Stomach (tissue), 19 donors: ENCODE measurements at places on chromosomes 5 and 9.

- H3K36me3 ChIP-seq, result no peaks in the 10 kb centered on the region
- DNase-seq, result no peak
- no peaks in the 10 kb centered on the region for H3K4me1 ChIP-seq
- peaks cover 94% of the 10 kb centered on the region for H3K27me3 ChIP-seq
- no peak overlapping the region for H3K4me3 ChIP-seq
These were observed 119.9 kb downstream of the TMEM174 start for GRCh38 chr5:73292816-73293459.

DNA sequence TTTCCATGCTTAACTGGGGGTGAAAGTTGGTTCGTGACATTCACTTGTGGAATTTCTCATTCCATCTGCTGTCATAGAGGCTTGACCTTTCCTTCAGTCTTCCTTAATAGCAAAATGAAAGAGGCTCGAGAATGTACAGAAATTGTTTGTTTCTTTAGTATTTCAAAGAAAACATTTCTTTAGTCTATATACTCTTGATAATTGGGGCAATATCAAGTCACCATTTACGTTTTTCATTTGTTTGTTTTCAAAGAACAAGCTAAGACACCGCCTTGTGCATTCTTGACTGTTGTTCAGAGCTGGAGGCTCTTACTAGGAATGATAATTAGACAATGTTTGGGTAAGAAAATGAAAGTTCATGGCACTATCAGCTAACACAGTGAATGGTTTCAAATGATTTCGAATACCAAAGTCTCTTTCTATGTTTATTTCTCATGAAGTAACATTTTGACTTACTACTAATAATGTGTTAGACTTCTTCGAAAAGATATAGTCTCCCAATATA lies 835.4 kb downstream of the SEMA5A start:
- H3K27me3 ChIP-seq, result no peaks in the 10 kb centered on the region
- no peaks in the 10 kb centered on the region for H3K36me3 ChIP-seq
- no peak overlapping the region for H3K4me3 ChIP-seq
- H3K4me1 ChIP-seq, result no peaks in the 10 kb centered on the region
- no peak for DNase-seq
- H3K27ac ChIP-seq, result no peak overlapping the region

- no peaks in the 10 kb centered on the region for H3K4me1 ChIP-seq
- H3K4me3 ChIP-seq, result no peak overlapping the region
- peaks cover 11% of the 10 kb centered on the region for H3K27me3 ChIP-seq
- no peak for DNase-seq
- no peaks in the 10 kb centered on the region for H3K36me3 ChIP-seq
These were observed 63.5 kb upstream of the IRX4 start for GRCh38 chr5:1946122-1946677.

- peak overlapping the region; percentile 71 for H3K4me3 ChIP-seq
- no peaks in the 10 kb centered on the region for H3K27me3 ChIP-seq
- no peak for DNase-seq
- peaks cover 65% of the 10 kb centered on the region for H3K4me1 ChIP-seq
These were observed 2.8 kb downstream of the PURA start for GRCh38 chr5:140116716-140117115.

- no peak overlapping the region for H3K4me3 ChIP-seq
- no peaks in the 10 kb centered on the region for H3K27me3 ChIP-seq
- no peaks in the 10 kb centered on the region for H3K4me1 ChIP-seq
- H3K27ac ChIP-seq, result no peak overlapping the region
These were observed 178.9 kb upstream of the TUSC1 start for GRCh38 chr9:25857147-25857546.

- H3K4me3 ChIP-seq, result no peak overlapping the region
- H3K4me1 ChIP-seq, result no peaks in the 10 kb centered on the region
- no peaks in the 10 kb centered on the region for H3K27me3 ChIP-seq
- no peak for DNase-seq
- H3K36me3 ChIP-seq, result peaks cover 5% of the 10 kb centered on the region
These were observed 97.6 kb downstream of the ARSB start for GRCh38 chr5:78887384-78888118.

DNA sequence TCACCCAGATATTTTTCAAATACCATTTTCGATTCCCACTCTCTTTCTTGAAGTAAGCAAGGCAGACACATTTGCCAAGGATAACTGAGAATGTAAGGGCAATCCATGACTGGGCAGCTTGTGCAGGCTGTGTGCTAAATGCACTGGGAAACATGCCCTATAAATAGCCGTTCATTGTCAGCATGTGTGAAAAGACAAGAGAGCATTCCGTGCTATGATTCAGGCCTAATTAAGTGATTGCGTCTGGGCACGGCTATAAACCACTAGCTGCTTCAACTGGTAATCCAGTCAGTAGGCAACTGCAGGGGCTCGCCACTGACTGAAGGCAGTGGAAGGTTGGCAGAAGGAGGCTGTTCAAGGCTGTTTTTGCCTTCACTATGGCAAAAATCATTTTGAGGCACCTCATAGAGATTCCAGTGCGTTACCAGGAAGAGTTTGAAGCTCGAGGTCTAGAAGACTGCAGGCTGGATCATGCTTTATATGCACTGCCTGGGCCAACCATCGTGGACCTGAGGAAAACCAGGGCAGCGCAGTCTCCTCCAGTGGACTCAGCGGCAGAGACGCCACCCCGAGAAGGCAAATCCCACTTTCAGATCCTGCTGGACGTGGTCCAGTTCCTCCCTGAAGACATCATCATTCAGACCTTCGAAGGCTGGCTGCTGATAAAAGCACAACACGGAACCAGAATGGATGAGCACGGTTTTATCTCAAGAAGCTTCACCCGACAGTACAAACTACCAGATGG lies at the start of gene HSPB3:
HSPB3 (plus strand) TSS at position 287 of the 745 bp plus-strand sequence; CDS start at position 378, 91 bp downstream.
- no peak within 1 kb of the TSS for H3K4me3 ChIP-seq
- DNase-seq, result peak; percentile 54
- no peaks in the 10 kb centered on the region for H3K4me1 ChIP-seq
- H3K36me3 ChIP-seq, result no peaks in the 10 kb centered on the region
- peaks cover 4% of the 10 kb centered on the region for H3K27me3 ChIP-seq

DNA sequence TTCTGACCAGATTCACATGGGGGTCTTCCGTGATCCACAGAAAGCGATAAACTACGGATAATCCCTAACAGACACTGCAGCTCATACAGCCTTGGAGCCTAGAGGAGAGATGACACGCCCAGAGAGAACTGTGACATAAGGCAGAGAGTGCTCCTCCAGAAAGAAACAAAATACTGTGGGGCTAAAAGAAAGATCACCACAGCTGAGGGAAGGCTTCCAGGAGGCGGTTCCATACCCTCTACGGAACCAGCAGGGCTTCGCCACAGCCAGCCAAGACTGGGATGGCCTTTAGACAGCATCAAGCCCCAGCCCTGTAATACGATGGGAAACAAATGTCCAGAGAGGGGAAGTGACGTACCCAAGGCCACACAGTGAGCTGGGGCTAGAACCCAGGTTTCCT lies 19.3 kb downstream of the GPX3 start:
- peaks cover 39% of the 10 kb centered on the region for H3K4me1 ChIP-seq
- DNase-seq, result no peak
- H3K27ac ChIP-seq, result peak overlapping the region; percentile 38
- no peaks in the 10 kb centered on the region for H3K27me3 ChIP-seq

- no peaks in the 10 kb centered on the region for H3K36me3 ChIP-seq
- no peak overlapping the region for H3K4me3 ChIP-seq
- no peaks in the 10 kb centered on the region for H3K4me1 ChIP-seq
- no peak for DNase-seq
- no peak overlapping the region for H3K27ac ChIP-seq
- no peaks in the 10 kb centered on the region for H3K27me3 ChIP-seq
These were observed 533.0 kb downstream of the TLE1 start for GRCh38 chr9:81156381-81156780.

GRCh38 chr5:138755084-138755748 lies 2.0 kb downstream of the CTNNA1 start:
- peak overlapping the region; percentile 97 for H3K27ac ChIP-seq
- H3K36me3 ChIP-seq, result peaks cover 17% of the 10 kb centered on the region
- DNase-seq, result no peak
- peaks cover 34% of the 10 kb centered on the region for H3K4me1 ChIP-seq
- peak overlapping the region; percentile 80 for H3K4me3 ChIP-seq

DNA sequence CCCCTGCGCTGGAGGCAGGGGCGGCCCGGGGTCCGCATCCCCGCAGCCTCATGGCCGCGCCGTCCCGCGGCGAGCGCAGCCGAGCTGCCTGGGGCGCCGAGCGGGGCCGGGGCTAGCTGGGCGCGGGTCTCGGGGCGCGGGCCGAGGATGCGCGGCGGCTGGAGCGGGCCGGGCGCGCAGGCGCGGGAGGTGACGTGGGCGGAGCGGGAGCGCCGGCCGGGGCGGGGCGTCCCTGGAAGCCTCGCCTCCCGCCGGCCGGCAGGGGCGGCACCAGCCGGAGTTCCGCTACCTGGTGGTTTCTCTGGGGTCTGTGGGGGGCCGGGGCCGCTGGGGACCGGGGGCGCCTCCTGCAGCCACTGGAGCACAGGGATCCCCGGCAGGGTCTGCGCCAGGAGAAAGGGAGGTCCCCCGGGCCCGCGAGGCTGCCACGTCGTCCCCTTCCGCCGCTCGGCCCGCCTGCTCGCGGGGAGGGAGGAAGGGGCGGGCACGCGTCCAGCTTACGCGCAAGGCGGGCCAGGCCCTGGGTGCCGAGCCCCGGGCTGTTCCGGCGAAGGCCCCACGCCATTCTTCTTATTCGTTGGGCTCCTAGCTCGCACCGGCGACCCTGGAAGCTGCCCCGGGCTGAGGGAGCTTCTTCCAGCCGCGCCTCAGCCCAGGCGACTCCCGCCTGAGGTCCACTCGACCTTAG lies at the start of gene LPCAT1:
LPCAT1 (minus strand) TSS at position 168 of the 688 bp plus-strand sequence; CDS start at position 52, 116 bp downstream.
- peak within 1 kb of the TSS; percentile 86 for H3K27ac ChIP-seq
- H3K4me3 ChIP-seq, result peak within 1 kb of the TSS; percentile 86
- no peaks in the 10 kb centered on the region for H3K27me3 ChIP-seq
- H3K4me1 ChIP-seq, result peaks cover 28% of the 10 kb centered on the region
- peak; percentile 92 for DNase-seq
- peaks cover 16% of the 10 kb centered on the region for H3K36me3 ChIP-seq

DNA sequence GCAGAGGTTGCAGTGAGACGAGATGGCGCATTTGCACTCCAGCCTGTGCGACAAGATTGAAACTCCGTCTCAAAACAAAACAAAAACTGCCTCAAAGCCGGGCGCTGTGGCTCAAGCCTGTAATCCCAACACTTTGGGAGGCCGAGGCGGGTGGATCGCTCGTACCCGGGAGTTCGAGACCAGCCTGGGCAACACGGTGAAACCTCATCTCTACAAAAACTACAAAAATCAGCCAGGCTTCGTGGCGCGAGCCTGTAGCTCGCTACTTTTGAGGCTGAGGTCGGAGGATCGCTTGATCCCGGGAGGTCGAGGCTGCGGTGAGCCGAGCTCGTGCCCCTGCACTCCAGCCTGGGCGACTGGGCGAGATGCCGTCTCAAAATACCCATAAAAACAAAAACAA lies 988 bp downstream of the GFM2 start:
- peaks cover 45% of the 10 kb centered on the region for H3K36me3 ChIP-seq
- peak overlapping the region; percentile 98 for H3K4me3 ChIP-seq
- H3K27me3 ChIP-seq, result no peaks in the 10 kb centered on the region
- DNase-seq, result no peak
- H3K4me1 ChIP-seq, result peaks cover 28% of the 10 kb centered on the region

DNA sequence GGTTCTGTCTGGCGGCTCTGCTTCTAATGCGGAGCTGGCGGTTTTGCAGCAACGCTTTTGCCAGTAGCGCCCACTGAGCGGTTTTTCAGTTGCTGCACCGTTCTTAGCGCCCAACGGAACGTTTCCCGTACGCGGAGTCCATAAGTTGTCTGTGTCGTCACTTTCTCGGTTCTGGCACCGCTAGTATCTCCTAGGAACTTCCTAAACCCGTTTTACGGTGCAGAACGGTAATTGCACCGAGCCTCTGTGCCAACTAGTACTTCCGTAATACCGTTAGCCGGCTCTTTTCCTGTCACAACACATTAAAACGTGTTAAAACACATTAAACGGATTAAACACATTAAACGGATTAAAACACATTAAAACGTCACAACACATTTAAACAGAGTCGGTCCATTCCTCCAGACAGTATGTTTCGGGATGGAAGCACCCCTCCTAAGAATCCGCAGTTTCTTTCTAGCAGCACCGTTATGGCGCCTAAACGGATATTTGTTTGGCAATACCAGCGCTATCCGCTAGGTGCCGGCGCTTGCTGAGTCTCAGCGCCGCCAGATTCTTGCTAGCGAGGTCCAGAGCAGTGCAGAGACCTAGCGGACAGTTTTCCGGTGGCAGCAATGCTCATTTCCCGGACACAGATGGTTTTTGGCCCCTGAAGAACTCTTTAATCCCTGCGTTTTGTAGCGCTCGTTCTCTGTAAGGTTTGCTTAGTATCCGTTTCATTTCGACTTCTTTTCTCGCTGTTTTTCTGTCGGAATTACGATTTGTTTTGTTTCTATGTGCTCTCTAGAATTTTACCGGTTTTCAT lies 45.4 kb downstream of the ANXA2R start:
- peak; percentile 94 for DNase-seq
- no peaks in the 10 kb centered on the region for H3K36me3 ChIP-seq
- peak overlapping the region; percentile 32 for H3K4me3 ChIP-seq
- peaks cover 100% of the 10 kb centered on the region for H3K27me3 ChIP-seq
- H3K4me1 ChIP-seq, result peaks cover 24% of the 10 kb centered on the region

- H3K27ac ChIP-seq, result no peak overlapping the region
- H3K27me3 ChIP-seq, result no peaks in the 10 kb centered on the region
- no peak for DNase-seq
- no peak overlapping the region for H3K4me3 ChIP-seq
These were observed 59.7 kb downstream of the TENT4A start for GRCh38 chr5:6772886-6773285.

GRCh38 chr9:18058564-18059442 lies 415.1 kb upstream of the ADAMTSL1 start:
- H3K27ac ChIP-seq, result no peak overlapping the region
- DNase-seq, result no peak
- no peaks in the 10 kb centered on the region for H3K36me3 ChIP-seq
- no peaks in the 10 kb centered on the region for H3K27me3 ChIP-seq
- H3K4me1 ChIP-seq, result peaks cover 9% of the 10 kb centered on the region

DNA sequence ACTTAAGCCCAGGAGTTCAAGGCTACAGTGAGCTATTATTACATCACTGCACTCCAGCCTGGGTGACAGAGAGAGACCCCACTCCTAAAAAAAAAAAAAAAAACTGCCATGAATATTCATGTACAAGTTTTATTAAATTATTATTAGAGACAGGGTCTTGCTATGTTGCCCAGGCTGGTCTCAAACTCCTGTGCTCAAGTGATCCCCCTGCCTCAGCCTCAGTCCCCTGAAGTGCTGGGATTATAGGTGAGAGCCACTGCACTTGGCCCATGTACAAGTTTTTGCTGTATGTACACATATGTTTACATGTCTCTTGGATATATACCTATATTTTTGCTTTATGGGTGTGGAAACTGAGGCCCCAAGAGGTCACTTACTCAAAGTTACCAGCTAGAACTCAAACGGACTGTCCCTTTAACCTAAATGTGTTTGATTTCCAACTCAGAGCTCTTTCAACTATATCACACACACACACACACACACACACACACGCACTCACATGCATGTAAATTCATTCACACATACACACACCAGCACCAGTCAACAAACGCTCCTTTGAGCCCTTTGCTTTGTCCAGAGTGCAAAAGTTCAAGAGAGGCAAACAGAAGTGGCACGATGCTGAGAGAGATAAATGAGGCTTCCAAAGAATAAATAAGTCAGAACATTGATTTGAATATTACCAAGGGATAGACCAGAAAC lies 42.3 kb upstream of the STRBP start:
- no peaks in the 10 kb centered on the region for H3K36me3 ChIP-seq
- H3K4me1 ChIP-seq, result no peaks in the 10 kb centered on the region
- H3K27ac ChIP-seq, result no peak overlapping the region
- H3K27me3 ChIP-seq, result no peaks in the 10 kb centered on the region

GRCh38 chr5:1468247-1468612 lies 23.0 kb upstream of the SLC6A3 start:
- H3K27me3 ChIP-seq, result no peaks in the 10 kb centered on the region
- no peak overlapping the region for H3K27ac ChIP-seq
- H3K4me3 ChIP-seq, result no peak overlapping the region
- peaks cover 51% of the 10 kb centered on the region for H3K36me3 ChIP-seq
